ENCODE measurements at places on chromosomes 12 and 14.

- DNase-seq: no peak
Observed at GRCh38 chr12:105419606-105420005, 89.1 kb downstream of the C12orf75 start.

DNA sequence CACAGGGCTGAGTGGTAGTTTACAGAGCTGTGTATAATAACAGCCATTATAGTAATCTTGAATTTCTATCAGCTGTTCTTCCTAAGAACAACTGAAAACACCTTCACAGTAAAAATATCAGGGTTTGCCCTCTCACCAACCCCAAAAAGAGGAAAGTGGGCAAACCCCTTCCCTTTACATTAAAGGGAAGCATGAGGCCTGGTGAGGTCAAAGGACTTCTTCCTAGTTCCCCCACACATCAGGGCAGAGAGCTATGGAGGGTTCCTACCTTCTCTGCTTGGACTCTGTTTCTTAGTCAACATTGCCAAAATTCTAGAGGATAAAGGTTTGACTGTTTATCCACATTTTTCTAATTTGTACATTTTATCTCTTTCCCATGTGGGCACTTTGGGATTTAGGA lies 4.4 kb upstream of the RPAP3 start:
- DNase-seq: no peak

DNA sequence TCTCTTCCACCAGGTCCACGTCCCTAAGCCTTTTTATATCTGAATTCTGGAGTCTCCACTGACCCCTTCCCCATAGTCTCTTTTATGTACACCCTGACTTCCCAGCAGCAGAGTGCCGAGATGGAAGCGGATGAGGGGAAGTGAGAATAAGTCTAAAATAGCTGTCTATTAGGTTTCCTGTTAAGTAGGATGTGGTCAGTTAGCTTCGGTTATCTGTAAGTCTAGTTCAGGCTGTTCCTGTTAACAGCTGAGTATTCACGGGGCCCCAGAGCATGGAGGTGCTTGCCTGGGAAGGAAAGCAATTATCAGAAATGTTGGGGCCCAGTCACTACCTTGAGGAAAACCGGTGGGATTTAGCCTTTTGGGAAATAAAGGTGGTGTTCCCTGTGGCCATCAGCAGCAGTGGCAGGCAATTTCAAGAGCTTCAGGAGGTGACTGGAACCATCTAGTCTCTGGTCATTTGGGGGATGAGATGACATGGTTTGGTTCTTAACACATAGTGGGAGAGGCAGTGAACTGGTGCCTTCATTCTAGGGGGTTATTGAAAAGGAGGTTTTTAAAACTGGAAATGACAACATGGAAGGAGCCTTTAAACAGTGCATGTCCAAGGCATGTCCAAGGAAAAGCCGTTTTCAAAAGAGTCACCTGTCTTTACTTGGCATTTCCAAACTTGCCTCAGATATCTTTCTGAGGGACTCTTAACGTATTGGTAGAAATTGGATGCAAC lies 21.8 kb downstream of the CHST11 start:
- DNase-seq: no peak

GRCh38 chr12:92539110-92539749 lies 163.6 kb upstream of the PLEKHG7 start:
- DNase-seq: no peak

- no peak for DNase-seq
Observed at GRCh38 chr14:102249041-102249440, 55.9 kb downstream of the MOK start.

- no peak for DNase-seq
Observed at GRCh38 chr12:121013715-121014114, 2.6 kb downstream of the C12orf43 start.

GRCh38 chr12:57893431-57894353 lies 47.2 kb upstream of the CTDSP2 start:
- DNase-seq: no peak

- DNase-seq: no peak
Observed at GRCh38 chr12:127399451-127399850, 867.5 kb upstream of the TMEM132C start.

DNA sequence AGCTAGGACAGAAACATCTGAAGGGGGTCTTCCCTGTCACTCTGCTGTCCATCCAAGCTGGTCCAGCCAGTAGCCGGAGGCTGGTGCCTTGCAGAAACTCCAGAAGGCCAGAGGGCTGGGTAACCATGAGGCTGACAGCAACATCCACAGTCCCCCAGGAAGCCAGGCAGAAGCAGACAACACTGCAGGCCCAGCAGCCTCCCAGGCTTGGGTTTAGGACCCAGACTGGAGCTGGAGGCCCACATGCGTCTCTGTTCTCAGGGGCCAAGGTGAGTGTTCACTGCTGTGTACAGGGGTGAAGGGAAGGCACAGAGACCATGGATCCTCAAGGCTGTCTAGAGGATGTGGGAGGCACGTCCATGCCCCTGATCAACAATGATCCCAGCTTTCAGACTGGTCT lies 136.4 kb upstream of the PRMT8 start:
- no peak for DNase-seq

- no peak for DNase-seq
Observed at GRCh38 chr12:41943671-41944070, 201.0 kb downstream of the GXYLT1 start.

DNA sequence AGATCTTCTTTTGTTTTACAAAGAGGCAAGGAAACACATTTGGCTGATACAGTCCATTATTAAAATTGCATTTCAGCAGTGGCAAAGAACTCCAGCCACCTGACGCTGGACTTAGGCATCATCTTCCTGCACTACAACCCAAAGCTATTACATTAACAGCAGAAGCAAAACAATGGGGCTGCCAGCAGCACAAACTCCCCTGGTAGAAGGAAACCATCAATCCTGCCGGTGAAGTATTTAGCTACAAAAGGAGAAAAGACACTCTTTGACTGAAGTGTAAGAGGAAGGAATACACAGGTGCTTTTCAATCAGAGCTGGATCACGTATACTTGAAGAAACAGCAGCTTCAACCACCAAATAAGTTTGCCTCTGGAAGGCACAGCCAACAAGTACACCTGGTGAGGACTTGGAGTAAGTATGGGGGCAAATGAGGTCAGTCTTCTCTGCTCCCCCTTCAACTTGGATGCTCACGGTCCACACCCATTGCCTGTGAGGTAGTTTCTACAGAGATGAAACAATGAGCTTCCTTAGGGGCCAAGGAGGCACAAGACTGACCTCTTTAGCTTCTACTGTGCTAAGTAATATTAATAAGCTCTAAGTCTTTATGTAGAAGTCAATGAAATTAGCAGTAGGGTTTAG lies 125.9 kb upstream of the FOXN3 start:
- DNase-seq: no peak

GRCh38 chr12:49979016-49979586 lies 6.4 kb downstream of the AQP6 start:
- no peak for DNase-seq

DNA sequence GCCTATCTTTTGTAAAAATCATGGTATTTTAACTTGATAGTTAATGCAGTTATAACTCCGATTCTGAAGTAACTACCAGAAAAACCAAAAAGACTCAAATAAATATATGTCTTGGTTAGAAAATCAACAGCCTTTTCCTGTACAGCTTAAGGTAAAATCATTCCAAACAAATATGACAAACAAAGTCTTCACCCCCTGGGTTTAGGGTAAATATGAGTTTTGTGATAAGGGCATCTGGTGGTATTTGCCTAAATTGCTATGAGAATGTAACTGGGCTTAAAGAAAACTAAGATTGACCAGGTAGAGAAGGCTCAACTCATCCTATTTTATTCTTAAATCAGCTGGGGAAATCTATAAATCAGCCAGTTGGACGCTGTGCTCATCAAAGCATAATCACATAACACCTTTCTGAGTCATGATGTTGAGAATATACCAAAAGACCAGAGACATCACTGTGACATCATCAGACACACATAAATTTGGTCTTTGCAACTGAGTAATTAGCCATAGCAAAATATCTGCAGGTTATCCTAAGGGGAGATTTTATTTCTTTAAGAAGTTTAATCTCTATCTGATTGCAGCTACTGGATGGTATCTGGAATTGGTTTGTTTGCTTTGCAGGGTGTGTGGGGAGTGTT lies 133.9 kb downstream of the STXBP6 start:
- no peak for DNase-seq

DNA sequence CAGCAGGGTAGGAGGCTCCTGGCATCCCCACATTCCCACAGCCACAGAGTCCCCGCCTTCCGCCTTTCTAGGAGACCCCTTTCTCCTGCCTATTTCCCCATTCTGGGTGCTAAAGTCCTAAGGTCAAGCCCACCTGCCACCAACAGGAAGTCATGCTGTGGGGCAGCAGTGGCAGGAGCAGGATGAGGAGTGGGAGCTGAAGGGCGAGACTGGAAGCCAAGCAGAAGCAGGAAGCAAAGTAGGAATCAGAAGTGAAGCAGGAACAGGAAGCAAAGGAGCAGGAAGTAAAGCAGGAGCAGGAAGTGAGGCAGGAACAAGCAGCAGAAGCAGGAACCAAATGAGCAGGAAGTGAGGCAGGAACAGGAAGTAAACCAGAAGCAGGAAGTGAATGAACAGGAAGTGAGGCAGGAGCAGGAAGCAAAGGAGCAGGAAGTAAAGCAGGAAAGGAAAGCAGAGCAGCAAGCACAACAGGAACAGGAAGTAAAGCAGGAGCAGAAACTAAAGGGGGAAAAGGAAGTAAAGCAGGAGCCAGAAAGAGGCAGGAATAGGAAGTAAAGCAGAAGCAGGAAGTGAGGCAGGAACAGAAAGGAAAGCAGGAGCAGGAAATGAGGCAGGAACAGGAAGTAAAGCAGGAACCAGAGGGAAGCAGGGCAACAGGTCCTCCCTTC lies 38.3 kb upstream of the RIMBP2 start:
- no peak for DNase-seq

GRCh38 chr12:116196752-116197718 lies 80.5 kb downstream of the MED13L start:
- no peak for DNase-seq

GRCh38 chr12:24379861-24380521 lies 430.5 kb upstream of the SOX5 start:
- DNase-seq: no peak

DNA sequence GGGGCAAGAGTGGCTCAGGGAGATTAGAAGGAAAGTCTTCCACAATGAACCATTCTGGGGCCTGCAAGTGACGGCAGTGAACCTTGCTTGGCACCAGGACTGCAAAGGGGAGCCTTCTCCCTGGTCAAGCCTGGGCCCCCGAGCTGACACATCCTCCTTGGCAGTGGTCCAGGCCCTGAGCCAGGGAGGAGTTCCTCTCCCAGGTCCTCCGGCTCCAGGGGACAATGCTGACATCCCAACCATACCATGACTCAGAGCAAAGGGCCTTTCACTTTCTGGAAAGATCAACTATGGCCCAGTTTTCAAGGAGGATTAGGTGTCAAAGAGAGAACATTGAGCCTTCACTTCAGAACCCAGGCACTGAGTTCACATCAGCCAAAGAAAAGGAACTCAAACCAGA lies 756.5 kb upstream of the TBX3 start:
- DNase-seq: peak; percentile 19

- no peak for DNase-seq
Observed at GRCh38 chr14:91163316-91163715, 49.4 kb downstream of the DGLUCY start.

DNA sequence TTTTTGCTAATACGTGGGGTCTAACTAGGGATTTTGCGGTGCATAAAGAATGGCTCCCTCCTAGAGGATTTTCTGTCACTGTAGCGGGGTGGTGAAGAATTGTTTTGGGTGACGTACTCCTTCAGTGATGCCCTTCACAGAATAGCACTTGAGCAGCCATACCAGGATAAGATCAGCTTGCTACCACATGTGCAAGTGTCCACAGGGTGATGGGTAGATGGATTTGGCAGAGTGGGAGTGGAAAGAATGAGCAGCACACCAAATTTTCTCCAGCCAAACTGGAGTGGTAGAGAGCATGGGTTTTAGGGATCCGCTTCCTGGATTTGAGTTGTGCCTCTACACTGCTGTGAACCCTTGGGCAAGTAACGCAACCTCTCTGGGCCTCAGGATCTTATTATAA lies 2.3 kb downstream of the TCP11L2 start:
- DNase-seq: no peak

DNA sequence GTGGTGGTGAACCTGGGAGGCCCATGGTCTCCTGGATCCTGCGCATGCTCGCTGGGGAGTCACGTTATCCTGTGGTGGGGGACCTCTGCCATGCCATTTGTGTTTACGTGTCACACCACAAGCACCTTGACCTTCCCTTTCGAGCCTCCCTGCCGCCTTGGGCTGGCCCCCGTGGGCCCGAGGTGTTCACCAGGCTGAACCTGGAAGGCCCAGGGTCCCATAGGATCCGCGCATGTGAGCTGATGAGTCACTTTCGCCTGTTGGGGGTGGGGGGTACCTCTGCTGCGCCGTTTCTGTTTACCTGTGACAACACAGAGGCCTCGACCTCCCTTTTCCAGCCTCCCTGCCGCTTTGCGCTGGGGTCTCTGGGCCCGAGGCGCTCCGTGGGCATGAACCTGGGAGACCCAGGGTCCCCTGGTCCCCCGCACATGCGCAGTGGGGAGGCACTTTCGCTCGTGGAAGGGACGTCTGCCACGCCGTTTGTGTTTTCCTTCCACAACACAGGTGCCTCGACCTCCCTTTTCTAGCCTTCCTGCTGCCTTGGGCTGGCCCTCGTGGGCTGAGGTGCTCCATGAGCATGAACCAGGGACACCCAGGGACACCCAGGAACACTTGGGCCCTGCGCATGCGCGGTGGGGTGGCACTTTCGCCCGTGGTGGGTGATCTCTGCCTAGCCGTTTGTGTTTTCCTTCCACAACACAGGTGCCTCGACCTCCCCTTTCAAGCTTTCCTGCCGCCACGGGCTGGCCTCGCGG lies 334.1 kb downstream of the ALG10 start:
- DNase-seq: no peak

DNA sequence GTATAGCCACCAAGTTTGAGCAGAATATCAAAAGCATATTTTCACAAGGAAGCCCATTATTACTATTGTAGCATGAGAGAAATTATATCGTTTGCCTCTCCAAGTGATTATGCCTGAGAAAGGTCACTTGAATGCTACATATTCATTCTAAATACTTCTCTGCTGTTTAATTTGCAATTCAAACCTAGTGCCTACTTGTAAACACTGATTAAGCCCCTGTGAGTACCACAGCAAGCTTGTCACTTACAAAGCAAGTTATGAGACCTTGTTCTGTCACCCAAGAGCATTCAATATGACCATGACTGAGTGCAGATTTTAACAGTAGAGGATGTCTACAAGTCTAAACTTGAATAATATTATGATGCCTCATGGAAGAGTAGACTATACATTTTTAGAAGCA lies 124.7 kb upstream of the SSTR1 start:
- DNase-seq: no peak

- DNase-seq: no peak
Observed at GRCh38 chr12:126355346-126355745, 1290.1 kb downstream of the AACS start.
